ENCODE measurements at places on chromosomes 6 and 20. TPM values are rescaled to one million over a fixed set of nuclear protein-coding genes. Genes with fewer than 3 reads are reported as not detected.

The IPCEF1 gene
- total RNA-seq: 24.4 TPM

The BFSP1 gene
- total RNA-seq: 0.19 TPM

GRCh38 chr20:43442282-43442880 is 15.3 kb upstream of the SRSF6 start:
- no peak for DNase-seq

DNA sequence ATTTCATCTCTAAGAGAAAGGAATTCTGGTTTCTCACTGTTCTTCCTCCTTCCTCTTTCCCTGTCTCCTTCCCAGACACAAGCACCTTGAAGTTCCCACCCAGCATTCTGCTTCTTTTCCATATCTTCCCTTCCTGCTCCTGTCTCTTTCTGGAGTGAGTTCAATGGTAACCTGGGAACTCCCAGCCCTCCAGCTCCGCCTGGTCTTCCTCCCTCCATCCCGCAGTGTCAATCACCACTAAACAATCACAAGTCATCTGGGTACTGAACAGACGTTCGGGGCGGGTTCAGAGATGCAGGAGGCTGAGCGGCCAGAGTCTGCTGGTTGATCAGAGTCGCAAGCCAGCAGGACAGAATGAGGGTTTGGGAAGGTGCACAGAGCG is 7.7 kb downstream of the TTBK1 start:
- peak; percentile 41 for DNase-seq

GRCh38 chr20:52843425-52843824 is 128.7 kb upstream of the TSHZ2 start:
- DNase-seq: no peak

GRCh38 chr6:35945650-35946025 is 24.7 kb upstream of the SRPK1 start:
- DNase-seq: no peak

- no peak for DNase-seq
Measured at GRCh38 chr6:153960281-153960680, 78.8 kb upstream of the OPRM1 start.

DNA sequence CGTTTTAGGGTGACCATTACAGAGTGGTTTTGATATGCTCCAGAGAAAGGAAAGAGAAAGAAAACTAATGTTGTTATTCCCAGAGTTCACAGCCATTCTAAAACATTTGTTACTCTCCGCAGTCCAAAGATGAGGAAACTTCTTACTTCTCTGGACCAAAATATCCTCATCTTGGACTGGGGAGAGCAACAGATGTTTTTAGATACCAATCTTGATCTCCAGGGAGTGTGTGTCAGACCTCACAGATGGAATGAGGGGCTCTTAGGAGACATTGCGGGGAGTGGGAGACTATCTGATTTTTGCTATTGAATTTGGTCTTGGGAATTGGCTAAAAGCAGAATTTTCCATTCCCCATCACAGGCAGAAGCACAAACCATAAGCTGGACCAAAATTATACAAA is 110.8 kb downstream of the TNFAIP3 start:
- DNase-seq: no peak

GRCh38 chr20:25178563-25179438 is 16.7 kb upstream of the ENTPD6 start:
- DNase-seq: peak; percentile 38

DNA sequence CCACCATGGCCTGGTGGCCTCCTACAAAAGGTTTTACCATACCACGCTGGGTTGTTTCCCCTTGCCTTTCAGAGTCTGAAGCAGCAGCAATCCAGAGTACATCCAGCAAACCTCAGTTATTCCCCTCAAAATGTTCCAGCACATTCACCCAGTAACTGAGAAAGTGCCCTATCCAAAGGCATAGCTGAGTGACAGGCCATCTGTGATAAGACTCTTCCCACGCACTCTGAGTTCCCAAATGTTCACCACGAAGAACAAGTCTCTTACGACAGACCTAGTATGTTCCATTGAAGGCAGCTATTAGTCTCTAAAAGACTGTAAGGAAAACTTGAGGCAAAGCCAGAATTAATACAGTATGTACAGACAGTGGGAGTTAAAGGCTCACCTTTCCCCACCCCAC is 31.6 kb upstream of the C20orf144 start:
- DNase-seq: no peak

GRCh38 chr6:162069995-162070394 is 657.6 kb downstream of the PRKN start:
- DNase-seq: no peak

All from activated naive CD4-positive, alpha-beta T cell treated with anti-CD3 and anti-CD28 coated beads for 36 hours (primary cell).